NCI-H524 treated with DMSO at 0.1 percent for 48 hours (cell line): ENCODE measurements at places on chromosomes 6 and 20.

DNA sequence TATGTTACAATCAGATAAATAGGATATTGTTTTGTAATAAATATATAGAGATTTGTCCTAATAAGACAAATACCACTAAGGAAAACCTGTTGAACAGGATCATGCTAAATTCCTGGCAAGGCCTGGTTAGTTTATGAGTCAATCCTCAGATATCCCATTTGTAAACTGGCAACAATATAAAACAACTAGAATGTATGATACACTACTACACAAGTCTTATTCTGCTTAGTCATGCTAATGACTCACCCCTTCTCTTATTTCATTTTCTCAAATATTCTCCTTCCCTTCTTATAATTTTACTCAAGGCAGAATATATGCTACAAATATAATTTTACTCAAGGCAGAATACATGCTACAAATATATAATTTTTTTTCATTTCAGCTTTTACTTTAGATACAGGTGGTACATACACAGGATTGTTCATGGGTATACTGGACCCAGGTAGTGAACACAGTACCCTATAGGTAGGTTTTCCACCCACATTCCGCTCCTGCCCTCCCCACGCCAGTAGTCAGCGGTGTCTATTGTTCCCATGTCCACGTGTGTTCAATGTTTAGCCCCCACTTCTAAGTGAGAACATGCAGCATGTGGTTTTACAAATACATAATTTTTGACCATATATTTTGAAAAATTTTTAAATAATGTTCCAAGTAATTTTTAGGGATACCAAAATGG lies 6.3 kb downstream of the OSER1 start:
- DNase-seq: no peak

- no peak for DNase-seq
Observed at GRCh38 chr20:34332262-34332920, 29.2 kb upstream of the AHCY start.

GRCh38 chr20:51541189-51542032 lies 1.1 kb downstream of the NFATC2 start:
- DNase-seq: no peak

DNA sequence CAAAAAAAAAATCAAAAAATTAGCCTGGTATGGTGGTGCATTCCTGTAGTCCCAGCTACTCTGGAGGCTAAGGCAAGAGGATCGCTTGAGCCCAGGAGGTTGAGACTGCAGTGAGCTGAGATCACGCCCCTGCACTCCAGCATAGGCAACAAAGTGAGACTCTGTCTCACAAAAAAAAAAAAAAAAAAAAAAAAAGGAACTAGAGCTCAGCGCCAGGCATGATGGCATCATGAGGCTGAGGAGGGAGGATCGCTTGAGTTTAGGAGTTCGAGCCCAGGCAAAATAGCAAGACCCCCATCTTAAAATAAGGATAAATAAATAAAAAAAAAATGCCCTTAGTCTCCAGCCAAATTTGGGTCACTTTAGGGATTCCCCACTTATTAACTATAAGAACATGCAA lies 40.4 kb upstream of the PIM1 start:
- no peak for DNase-seq

GRCh38 chr6:139126255-139126654 lies 8.6 kb upstream of the HECA start:
- DNase-seq: no peak
